ENCODE measurements at places on chromosomes 12 and 14.

DNA sequence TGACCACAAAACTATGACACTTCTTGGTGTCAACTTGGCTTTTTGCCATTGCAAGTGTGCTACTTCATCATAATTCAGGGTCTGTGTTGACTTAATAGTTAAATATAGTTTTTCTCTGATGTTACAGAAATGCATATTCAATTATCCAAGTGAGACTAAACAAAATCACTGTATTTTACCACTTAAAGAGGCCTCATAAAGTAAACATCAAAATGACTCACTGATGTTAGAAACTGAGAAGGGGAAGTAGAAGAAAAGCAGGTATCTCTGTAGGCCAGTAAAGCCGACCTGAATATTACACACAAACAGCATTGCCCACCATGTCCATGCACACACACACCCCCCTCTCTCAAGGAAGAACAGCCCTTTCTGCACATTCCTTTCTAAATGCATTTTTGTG lies 55.4 kb downstream of the RPAP3 start:
- DNase-seq: peak; percentile 32

- DNase-seq: no peak
Observed at GRCh38 chr14:54493293-54493692, 4.5 kb upstream of the GMFB start.

DNA sequence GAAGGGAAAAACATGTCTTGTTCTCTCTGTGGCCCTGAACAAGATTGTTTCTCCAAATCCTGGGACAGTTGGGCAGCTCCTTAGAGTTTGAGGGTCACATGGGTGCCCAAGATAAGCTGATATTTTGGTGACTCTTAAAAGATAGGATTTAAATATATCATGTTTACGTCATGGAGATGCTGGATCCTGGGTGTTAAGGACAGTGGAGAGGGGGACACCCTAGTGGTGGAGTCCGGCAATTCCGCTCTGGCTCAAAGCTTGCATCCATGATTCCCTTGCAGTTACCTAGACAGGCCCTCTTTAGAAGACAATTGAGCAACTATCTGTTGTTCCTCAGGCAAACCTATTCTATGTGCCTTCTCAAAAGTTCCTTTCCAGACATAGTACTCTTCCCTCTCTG lies 101.8 kb downstream of the CMKLR1 start:
- peak; percentile 39 for DNase-seq

DNA sequence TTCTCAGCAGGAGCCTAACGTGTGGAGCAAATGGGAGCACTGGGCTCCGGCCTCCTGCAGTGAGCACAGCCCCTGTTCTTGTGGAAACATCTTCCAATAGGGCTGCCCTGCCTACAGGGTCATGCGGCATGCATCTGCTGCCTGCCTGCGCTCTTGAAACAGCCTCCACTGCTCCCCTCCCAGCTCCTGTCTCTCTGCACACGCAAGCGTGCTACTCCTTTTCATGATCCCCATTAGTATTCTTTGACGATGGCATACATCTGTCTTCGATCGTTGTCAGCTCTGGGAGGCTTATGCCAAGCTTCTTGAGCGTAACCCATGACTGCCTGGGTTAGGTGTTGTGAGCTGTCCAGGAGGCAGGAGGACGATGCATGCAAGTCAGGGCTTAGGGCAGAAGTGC lies 23.1 kb downstream of the NTF3 start:
- no peak for DNase-seq

GRCh38 chr12:104133866-104134265 lies 4.1 kb downstream of the NFYB start:
- DNase-seq: peak; percentile 33

Data from ELR (cell line).